CD8-positive, alpha-beta memory T cell (primary cell): ENCODE measurements at places on chromosomes 11 and 22. TPM values are rescaled to one million over a fixed set of nuclear protein-coding genes. Genes with fewer than 3 reads are reported as not detected.

DNA sequence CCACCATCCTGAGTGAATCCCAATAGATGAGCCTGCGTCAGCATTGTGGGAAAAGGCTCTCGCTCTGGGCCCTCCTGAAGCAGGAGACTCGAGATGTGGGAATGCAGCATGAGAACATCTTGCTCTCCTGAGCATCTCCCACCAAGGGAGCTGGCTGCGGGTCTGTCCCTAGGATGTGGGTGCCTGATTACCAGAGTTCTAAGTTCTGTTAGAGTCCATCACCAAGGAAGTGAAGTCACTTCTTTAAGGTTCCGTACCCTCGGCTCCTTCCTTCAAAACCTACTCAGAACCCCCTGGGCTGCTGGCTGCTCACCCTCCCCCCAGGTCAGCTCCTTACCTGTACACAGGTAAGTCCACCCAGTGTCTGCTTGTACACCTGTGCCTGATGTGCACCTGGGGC, 100.5 kb upstream of the IGLL5 start:
- DNase-seq, result no peak

- DNase-seq, result no peak
Observed at GRCh38 chr11:44258839-44259420, 51.0 kb downstream of the ALX4 start.

- DNase-seq, result no peak
Observed at GRCh38 chr22:22091400-22091878, 108.9 kb upstream of the TOP3B start.

SYCE3 gene
- not detected for total RNA-seq

RFPL2 gene
- not detected for total RNA-seq

DNA sequence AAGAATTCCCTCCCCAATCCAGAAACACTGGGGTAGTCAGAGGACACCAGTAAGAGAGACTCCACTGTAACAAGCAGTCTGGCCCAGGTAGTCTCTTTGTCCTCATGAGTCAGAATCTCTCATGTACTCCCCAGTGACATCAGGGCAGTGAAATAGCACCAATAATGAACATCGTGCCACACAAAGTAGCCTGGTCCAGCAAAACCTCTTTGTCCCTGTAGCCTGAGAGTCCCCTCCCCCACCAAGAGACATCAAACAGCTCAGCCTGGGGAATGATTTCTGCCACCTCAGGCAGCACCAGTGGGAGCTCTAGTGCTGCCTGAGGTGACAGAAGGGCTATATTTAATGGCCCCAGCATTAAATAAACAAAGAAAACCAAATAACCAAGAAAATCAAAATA, 88.1 kb downstream of the SBF2 start:
- DNase-seq, result no peak

DNA sequence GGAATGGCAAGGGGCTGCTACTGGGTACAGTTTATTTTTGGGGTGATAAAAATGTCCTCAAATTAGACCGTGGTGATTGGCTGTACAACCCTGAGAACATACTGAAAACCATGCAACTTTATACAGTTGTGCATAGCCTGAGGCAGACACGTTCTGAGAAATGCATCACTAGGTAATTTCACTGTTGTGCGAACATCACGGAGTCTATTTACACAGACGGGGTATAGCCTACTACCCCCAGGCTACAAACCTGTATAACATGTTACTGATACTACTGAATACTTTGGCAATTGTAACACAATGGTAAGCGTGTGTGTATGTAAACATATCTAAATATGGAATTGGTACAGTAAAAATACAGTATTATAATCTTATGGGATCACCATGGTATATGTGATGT, 23.6 kb downstream of the NARS2 start:
- no peak for DNase-seq

POU2F3 gene
- not detected for total RNA-seq

TNNT3 gene
- 1.6 TPM for total RNA-seq
